ENCODE measurements at places on chromosomes 6 and 20.

GRCh38 chr6:98131290-98131990 lies 702.9 kb upstream of the POU3F2 start:
- no peak for DNase-seq

DNA sequence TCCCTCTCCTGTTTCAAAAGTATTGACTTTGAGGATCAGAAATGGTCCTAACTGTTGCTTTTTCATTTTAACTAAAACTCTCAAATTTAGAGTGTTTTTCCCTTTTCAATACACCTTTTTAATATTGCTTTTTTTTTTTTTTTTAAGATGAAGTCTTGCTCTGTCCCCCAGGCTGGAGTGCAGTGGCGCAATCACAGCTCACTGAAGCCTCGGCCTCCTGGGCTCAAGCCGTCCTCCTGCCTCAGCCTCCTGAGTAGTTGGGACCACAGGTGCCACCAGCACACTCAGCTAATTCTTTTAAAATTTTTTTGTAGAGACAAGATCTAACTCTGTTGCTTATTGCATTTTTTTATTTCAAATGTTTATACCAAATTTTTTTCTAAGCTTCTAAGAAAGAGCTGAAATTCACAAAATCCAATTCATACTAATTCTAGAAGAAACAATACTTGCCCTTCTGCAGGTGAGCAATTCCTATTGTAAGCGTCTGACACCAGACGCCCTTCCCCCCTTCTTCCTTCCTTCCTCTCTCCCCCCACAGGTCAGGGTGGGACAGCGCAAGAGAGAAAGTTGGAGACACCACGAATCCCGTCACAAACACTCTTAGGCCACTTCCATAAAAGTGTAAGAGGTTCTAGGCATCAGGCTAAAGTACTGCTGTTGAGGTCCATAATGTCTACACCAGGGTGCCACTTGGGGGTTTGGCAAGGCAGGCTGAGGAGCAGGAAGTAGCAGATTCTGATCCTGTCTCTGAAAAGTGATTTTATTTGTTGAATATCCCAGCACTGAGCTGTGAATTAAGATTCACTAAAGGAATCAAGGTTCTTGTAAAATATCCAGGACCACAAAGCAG lies 12.8 kb downstream of the DLL1 start:
- DNase-seq, result no peak

GRCh38 chr20:61082720-61083119 lies 169.3 kb upstream of the CDH4 start:
- no peak for DNase-seq

DNA sequence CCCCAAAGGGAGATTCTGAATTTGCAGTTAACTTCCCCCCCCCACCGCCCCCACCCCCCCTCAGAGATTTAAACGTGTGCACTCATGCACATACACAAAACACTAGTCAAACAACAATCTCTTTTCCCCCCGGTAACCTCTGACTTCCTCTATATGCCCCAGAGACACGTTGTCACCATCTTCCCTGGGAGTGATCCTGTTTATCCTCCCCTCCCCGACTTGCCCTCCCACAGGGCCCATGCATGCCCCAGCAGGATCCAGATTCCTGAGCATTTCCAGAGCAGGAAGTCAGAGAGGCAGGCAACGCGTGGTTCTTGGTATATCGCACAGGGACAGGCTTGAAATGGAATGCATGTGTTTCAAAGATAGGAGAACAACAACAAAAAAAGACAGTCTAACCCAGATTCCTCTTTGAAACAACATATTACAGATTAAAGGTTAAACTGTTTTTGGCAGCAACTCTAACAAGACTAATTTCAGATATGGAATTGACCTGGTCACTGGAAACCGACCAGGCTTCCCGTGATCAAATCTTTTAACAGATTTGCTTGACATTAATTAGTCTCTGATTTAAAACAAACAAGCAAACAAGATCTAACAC lies 1.3 kb downstream of the BLCAP start:
- DNase-seq, result peak; percentile 83

DNA sequence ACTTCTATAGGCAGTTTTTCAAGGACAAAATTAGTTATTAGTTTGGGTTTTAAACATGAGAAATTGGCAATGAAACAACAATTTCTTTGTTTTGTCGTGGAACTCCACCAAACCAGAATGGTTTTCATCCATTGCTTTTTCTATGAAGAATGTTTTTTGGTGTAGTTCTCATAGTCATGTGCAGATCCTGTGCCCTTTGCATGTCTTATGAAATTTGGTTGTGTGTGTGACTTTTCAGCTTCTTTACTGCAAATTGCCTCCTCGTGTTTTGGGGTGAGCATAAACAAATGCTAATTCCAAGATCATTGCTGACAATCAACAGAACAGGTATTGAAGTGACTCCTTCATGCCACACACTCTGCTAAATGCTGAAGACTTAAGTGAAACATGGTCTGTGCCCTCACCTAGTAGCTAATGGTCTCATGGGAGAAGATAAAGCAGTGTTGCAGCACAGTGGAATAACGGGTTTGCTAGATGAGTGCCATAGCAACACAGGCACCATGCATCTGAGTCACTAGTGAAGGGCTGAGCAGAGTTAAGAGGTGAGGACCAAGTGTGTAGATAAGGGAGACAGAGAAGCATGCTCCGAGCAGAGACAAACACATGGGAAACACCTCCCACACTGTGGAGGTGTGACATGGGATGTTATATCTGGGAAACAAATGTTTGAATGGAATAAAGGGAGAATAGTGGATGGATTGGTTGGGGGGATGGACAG lies 120.0 kb downstream of the SLC16A10 start:
- no peak for DNase-seq

Measured in EH (cell line).